ENCODE measurements at places on chromosomes 5 and 9.

GRCh38 chr5:37569466-37569865 lies 190.3 kb downstream of the WDR70 start:
- no peak for DNase-seq

DNA sequence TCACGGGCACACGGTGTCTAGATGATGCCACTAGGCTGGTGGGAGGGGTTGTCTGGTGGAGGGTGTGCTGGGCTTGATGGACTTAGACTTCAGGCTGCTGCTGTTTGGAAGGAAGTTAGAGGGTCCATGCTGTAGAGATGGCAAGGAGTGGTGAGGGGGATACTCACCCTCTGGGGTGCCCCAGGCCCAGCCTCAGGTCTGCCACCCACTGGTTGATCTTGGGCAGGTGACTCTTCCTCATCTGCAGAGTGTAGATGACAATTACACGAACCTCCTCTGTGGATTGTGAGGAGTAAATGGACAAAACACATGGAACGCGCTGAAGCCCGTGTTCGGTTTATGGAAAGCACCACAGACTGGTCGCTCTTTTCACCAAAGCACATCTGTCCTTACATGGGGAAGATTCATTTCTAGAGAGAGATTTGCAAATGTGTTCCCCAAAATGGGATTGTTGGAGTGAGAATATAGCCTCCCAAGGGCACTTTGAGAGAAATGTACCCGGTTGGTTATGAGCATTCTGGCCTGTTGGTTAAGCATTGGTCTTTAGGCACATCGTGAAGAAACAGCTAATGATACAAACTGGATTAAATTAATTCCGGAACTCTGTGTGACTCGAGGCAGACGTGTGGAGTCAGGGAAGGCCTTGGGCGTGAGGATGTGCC lies 58.2 kb downstream of the ZNF618 start:
- no peak for DNase-seq

GRCh38 chr9:125932012-125932411 lies 184.8 kb downstream of the PBX3 start:
- peak; percentile 9 for DNase-seq

GRCh38 chr9:36891341-36891811 lies 142.7 kb downstream of the PAX5 start:
- DNase-seq, result no peak

- DNase-seq, result no peak
Measured at GRCh38 chr9:77910194-77910621, 121.4 kb downstream of the GNAQ start.

DNA sequence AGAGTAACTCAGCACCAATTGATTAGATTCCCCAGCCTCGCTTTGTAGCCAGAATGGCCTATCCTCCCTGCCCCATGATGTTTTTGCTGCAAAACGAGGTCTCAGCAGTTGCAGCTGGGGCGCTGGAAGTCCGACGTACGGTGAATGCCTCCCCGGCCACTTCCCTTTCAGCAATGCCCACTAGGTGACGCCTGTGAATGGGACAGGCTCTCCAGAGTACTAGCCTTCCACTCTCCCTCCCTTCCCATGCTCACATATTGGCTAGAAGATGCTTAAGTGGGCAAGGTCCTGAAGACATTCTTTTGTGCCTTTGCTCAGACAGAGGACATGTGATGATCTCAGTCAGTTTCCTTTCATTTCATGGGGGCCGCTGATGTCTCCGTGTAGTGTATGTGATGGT lies 50.8 kb downstream of the DMRT2 start:
- peak; percentile 18 for DNase-seq

- no peak for DNase-seq
Measured at GRCh38 chr5:160539431-160539830, 117.8 kb downstream of the PTTG1 start.

GRCh38 chr5:77832166-77832770 lies 56.1 kb upstream of the TBCA start:
- no peak for DNase-seq

DNA sequence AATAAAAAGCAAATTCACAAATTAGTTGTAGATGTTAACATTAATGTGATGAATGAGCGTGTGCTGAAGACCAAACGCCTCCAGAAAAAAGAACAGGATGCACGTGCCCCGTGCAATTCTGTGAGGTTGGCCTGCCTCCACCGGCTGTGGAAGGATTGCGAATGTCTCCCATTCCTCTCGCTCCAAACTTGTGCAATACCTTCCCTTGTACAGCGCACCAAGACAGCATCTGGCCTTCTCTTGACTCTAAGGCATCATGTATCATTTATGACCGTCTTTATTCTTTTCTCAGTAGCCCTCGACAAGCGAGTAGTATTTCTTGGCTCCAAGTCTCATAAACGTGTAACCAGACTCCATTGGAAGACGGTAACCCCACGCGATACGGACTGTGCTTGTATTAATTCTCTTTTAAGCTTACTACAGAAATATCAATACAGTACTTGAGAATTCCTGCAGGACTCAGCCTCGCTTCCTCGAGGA lies 1.5 kb upstream of the TESK1 start:
- DNase-seq, result no peak

GRCh38 chr9:109751253-109751652 lies 28.7 kb upstream of the PALM2AKAP2 start:
- no peak for DNase-seq

Measured in NCI-H460 (cell line).